Activated CD4-positive, CD25-positive, alpha-beta regulatory T cell (primary cell): ENCODE measurements at places on chromosomes 7 and 10.
A peak's percentile ranks its signal among the peaks of the same experiment; 100 is the strongest.

DNA sequence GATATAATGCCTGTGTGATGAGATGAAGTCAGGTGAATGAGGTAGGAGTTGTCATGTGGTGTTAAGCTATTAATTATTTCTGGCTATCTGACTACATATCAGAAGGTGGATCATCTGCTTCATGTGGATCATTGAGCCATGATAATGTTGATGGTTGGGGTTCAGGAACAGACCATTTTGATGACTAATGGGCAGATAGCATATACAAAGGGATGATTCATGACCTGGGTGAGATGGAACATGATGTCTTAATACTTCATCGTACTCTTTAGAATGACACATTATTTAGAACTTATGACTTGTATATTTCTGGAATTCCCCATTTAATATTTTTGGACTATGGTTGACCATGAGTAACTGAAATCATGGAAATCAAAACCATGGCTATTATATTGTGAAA is 155.1 kb downstream of the OR13A1 start:
- no peak for DNase-seq

DNA sequence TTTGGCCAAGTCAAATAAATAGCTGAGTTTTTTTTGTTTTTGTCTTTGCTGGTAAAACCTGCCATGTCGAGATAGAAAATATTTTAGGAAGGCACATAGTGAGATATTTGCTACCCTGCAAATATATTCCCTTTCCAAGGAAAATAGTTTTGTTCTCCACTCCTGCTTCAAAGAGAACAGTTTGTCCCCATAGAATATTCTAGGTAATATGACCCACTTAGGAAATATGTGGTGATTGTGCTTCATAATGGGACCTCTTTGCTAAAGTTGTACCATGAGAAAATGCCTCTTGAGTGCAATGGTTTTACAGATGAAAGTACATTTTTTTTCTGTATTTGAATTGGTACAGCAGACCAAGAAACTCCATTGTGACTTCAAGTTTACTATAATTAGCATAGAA is 41.6 kb downstream of the SMNDC1 start:
- DNase-seq = no peak

GRCh38 chr10:70295926-70296325 is 12.1 kb upstream of the NPFFR1 start:
- no peak for DNase-seq

- peak; percentile 36 for DNase-seq
Measured at GRCh38 chr10:119333146-119333792, 125.9 kb downstream of the GRK5 start.

DNA sequence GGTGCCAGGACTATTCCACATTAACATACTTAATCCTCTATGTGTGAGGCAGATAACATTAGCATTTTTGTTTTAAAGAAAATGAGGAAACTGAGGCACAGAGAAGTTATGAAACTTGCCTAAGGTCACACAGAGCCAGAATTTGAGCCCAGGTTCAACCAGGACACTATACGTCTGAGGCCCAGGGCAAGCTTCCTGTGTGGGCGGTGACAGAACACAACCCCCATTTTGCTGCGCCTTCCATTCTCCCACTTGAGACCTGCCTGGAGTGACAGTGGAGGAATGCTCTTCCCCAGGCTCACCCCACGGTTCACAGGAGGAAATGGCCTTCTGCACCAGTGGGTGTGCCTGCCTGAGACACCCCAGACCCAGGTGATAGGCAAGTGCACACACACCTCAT is 164.1 kb downstream of the SH3PXD2A start:
- DNase-seq = no peak

GRCh38 chr10:18233775-18234174 is 93.6 kb downstream of the CACNB2 start:
- no peak for DNase-seq

GRCh38 chr7:44724276-44724675 is 24.4 kb upstream of the ZMIZ2 start:
- no peak for DNase-seq

- DNase-seq = no peak
Measured at GRCh38 chr10:43109671-43110249, 28.5 kb upstream of the CSGALNACT2 start.

GRCh38 chr7:105897999-105898398 is 21.6 kb upstream of the ATXN7L1 start:
- DNase-seq = no peak
